Non-pigmented ciliary epithelial cell (primary cell): ENCODE measurements at places on chromosomes 3 and 15.
A peak's percentile ranks its signal among the peaks of the same experiment; 100 is the strongest.

GRCh38 chr15:38398134-38398533, 55.8 kb upstream of the FAM98B start:
- DNase-seq = peak; percentile 97

DNA sequence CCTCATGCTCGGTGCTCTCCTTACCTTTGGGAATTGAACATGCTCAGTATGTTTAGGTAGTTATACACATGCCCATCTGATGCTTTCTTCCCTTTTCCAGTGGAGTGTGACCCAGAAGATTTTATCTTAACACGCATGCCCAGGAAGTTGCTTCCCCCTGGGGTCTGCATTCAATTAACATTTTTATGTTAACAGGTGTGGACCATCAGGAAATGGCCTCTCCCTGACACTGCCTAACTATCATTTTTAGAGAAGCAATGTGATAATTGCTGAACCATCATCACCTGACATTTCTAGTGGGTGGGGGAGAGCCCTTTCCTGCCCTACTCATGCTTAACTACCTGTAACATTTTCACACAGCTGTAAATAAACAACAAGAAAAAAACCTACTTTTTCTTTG, 55.1 kb upstream of the TGFBR2 start:
- no peak for DNase-seq

DNA sequence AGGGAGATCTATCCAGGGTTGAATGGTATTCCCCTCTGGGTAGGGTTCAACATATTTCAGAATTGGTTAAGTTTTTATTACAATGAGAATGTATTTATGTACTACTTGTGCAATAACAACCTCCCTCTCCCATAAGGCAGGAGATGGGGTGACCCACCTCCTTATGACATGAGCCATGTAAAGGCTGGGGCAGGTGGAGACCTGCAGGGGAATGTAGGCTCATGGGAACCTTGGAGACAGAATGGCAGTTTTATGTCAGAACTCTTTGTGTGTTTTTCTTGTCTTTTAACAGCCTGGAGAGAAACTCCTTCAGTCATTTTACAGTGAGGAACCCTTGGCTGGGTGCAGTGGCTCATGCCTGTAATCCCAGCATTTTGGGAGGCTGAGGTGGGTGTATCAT, 24.6 kb upstream of the INSYN1 start:
- no peak for DNase-seq

- DNase-seq = no peak
Measured at GRCh38 chr3:194140520-194141414, 4.8 kb downstream of the HES1 start.

DNA sequence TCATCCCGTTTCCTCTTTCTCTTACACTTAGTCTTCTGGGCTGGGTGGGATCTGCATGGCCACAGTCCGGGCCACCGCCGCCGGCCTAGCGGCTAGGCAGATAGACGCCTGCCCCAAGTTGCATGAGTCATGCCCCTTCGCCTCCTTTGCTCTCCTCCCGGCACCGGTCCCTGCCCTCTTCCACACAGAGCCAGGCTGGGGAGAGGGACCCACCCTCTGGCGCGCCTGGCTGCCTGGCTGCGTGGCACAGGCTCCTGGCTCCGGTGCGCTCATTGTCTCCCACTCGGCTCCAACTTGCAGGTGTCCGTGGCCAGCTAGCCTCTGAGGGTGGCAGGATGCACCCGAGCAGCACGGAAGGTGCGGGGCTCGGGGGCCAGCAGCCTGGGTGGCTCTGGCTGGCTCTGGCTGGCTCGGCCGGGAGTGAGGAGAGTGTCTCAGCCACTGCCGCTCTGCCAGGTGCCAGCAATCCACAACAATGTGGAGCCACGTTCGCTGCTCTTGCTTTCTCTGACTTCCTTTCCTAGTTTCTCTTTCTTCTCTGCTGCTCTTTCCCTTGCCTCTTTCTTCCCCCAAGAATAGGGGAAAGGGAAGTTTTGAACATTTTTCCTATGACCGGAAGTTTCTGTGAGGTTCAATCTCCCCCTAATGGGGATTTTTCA, 22.4 kb upstream of the MTHFS start:
- DNase-seq = no peak

DNA sequence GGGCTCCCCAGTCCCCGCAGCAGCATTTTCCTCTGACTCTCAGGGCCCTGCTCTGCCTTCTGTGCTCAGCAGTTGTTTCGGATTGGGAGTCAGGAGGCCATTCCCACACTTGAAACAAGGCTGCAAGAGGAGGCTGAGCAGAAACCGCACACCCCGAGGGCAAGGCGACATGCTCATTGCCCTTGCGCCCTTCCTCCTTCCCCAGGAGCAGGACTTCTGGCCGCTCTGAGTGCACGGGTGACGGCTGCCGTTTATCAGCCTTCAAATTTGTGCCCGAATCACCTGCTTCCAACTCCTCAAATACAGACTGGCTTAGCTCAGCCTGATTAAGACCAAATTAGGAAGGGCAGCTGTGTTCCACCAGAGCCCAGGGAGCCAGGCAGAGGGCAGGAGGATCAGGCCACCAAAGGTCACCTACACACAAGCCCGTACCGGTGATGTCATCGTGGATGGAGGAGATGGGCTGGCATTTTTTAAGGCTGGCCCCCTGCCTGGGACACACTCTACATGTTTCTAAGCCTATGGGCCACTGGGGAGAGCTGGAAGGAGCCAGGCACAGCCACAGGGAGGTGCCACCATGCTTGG, 38.1 kb downstream of the TM2D3 start:
- no peak for DNase-seq

DNA sequence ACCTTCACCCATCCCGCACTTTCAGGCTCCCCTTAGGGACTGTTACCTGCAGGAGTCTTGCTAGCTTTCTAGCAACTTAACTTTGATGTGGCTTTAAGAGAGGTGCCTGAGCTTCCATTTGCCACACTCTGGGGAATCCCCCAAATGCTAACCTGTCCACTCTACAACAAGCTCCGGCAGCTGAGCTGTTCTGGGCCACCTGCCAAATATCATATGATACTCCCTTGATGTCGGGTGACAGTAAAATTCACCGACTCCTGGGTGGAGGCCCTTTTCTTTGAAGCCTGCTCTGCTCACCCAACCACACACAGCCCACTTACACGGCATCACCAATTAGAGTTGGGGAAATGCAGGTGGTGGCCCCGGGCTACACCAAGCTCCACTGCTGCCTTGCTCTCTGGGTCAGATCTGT, 38.0 kb upstream of the XCR1 start:
- DNase-seq = no peak

DNA sequence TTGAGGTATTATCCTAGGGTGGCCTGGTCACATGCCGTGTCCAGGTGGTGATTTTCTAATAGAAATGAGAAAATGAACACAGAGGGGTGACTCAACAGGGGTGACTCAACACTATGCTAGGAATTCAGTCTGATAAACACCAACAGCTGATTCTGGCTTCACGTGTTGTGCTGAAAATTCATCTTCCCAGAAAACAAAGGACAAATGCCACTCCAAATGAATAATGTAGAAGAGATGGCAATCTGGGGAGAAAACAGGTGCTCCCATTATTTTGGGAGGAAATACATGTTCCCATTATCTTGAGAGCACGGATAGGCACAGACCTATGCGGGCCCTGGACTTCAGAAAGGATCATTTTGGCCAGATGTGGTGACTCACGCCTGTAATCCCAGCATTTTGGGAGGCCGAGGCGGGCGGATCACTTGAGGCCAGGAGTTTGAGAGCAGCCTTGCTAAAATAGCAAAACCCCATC, 101.2 kb upstream of the MEX3B start:
- peak; percentile 53 for DNase-seq

DNA sequence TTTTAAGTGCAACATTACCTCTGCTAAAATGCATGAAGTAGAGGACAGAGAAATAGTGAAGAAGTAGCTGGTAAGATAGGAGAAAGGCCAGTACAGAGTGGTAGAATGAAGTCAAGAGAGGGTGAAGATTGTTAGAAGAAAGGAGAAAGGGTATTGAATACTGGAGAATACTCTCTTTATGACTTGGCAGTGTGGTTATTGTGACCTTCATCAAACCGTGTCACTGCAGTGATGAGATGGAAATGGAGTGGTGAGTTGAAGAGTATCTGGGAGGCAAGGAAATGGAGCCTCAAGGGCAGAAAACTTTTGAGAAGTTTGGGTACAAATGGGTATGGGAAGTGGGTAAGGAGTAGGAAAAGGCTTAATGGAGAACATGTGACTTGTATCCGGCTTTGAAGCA, 24.7 kb downstream of the MINDY2 start:
- no peak for DNase-seq

DNA sequence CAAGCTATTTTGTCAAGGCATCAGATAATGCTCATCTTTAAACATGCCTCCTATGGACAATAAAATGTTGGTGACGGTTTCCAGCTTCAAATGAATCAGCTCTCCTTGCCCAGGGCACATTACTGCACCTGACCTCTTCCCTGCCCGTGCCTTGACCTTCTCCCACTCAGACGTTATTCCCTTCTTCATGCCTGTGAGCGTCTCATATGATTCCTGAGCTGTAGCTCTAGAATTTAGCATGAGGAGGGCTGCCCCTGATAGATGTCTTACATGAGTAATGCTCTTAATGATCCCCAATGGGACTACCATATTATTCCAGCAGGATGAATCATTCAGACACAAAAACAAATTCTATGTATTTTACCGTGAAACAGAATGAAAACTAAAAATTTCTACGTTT, 762.7 kb downstream of the ROBO1 start:
- no peak for DNase-seq

- DNase-seq = no peak
Measured at GRCh38 chr3:14461748-14462324, 59.4 kb downstream of the SLC6A6 start.

- peak; percentile 11 for DNase-seq
Measured at GRCh38 chr15:84878504-84878903, 6.0 kb upstream of the SLC28A1 start.

GRCh38 chr3:78565712-78566111, 1202.1 kb downstream of the ROBO1 start:
- no peak for DNase-seq

GRCh38 chr3:86269364-86270155, 721.4 kb downstream of the VGLL3 start:
- no peak for DNase-seq

- DNase-seq = no peak
Measured at GRCh38 chr3:124650798-124651197, 79.5 kb upstream of the UMPS start.

- DNase-seq = peak; percentile 77
Measured at GRCh38 chr3:148955544-148956346, 35.6 kb upstream of the GYG1 start.

GRCh38 chr3:156643729-156644389, 30.5 kb upstream of the TIPARP start:
- DNase-seq = no peak

- DNase-seq = no peak
Measured at GRCh38 chr15:95898761-95899160, 431.7 kb upstream of the NR2F2 start.

DNA sequence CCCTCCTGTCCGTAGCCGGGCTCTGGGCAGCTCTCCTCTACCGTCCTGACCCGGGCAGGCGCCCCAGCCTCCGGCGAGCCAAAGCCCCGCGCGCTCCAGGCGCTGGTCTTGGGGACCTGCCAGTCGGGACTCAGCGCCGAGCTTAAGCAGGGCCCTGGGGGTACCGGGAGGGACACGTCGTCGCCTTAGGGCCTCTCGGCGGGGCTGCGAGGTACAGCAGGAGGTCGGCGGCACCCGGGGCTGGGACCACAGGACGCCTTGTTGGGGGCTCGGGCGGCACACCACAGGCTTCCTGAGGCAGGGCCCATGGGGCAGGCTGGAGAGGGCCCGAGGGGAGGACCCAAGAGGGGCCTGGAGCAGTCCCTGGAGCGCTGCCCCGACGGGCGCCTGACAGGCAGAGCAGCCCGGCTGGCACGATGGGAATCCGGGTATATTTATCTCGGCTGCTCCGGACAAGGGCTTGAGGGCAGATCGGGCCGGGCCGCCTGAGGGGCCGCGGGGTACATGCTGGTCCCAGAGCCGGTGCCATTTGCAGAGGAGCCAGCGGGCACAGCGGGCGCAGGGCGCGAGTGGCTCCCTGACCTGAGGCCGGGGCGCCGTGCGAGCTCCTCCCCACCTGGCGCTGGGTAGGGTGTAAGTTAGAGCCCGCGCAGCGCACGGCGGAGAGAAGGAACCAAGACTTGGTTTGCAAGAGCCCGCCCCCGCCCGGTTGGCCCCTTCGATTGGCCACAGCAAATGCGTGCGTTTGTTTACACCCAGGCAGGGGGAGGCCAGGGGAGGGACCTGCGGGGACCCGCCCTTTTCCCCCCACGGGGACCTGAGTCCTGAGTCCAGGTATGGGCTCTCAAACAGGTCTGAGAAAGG, 574 bp downstream of the SLC38A3 start:
- no peak for DNase-seq

DNA sequence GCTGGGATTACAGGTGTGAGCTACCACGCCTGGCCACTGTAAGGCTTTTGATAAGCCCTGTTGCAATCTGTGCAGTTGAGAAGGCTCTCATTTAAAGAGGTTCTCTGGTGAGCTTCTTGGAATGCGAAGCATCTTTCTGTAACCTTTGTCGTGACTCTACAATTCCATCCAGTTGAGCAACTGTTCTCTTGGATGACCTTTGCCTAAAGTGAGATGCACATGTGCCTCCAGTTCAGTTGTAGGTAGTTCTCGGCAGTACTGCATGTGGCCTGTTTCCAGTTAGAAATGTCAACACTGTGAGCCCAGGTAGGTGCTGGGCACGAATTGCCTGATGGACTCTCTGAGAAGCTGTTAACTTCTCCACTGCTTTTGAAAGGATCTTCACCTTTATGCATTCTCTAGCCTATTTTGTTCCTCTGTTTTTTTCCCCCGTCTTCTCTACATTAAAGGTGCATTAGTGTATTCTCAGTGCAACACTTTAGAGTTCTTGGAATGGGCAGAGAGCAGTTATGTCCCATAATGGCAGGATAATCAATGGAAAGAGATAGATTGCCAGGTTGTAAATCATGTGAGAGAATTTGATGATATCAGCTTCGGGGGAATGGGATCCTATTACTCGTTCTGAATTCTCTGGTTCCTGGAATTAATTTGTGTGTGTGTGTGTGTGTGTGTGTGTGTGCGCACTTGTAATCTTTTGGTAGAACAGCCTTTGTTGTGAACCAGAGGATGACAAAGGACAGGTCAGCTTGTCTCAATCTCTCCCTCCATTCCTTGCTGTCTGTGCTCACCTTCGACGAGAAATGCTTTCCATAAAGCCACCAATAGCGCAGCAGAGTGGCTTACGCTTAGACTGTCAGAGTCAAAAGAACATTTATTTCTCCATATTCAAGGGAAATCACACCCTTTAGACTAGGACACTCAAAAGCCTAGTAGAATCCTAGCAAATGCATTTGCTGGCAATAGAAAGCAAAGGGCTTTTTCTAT, 51.1 kb downstream of the PTPRG start:
- no peak for DNase-seq

GRCh38 chr3:106588739-106589138, 719.9 kb upstream of the CBLB start:
- no peak for DNase-seq

DNA sequence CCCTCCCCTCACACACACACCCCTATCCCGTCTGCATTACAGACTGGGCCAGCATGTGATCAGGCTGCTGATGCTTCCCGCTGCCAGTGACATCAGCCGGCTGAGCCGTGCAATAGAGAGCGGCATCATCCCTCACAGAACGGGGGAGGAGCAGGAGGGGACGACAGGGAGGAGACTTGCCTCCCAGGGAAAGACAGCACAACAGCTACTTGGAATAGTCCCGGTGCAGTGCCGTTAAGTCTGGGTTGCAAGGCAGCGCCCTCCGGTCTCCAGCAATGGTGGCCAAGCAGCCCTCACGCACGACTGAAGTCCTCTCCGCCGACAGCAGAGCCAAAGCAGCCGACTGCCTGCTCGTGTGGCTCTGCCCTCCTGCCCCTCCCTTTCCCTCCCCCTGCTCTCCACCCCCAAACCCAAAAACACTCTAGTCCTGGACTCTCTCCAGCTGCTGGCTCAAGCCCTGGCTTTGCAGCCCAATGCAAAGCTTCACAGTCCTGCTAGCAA, 31.5 kb upstream of the RPS17 start:
- no peak for DNase-seq
